Fibroblast of upper back skin (primary cell): ENCODE measurements at places on chromosomes 1 and 21.

GRCh38 chr1:101137144-101138126 lies 99.4 kb upstream of the S1PR1 start:
- DNase-seq = peak; percentile 92

DNA sequence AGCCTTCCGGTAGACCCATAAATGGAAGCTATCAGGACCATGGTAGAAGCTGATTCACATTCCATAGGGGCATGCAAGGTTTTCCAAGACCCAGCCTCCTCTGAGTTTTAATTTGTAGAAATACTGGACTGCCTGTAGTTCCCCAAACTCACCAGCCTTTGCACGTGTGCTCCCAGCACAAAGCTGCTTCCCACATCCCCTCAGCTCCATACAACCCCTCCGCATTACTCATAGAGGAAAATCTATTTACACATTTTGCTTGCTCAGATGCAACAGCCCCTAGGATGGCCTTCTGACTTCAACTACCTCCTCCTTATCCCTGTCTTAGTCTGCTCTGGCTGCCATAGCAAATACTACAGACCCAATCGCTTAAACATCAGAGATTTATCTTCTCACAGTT lies 336.2 kb downstream of the SETD4 start:
- no peak for DNase-seq

DNA sequence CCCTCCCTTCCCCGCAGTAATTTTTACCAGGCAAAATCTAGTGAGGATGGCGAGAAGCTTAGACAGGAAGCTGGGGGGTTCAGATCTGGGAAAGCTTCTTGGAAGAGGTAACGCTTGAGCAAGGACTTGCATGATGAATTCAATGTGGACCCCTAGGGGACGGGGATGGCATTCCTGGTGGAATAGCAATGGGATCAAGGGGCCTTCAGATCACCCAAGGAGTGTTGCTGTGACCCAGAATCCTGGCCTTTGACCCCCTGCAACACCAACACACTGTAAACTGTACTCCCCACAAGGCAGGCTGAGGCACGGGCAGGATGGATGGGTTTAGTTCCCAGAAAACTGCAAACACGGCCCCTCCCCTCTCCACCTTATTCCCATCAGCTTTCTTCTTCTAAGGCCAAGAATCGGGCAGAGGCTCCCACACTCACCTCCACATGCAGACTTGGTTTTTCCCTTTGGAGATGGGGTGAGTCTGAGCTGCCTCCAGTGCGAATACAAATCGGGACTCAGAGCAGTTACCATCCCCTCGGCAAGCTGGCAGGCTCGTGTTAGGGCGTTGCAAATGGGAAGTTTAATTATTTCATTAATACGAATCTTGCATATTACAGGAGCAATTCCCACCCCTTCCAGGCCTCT lies 20.1 kb downstream of the DISP3 start:
- DNase-seq = no peak

DNA sequence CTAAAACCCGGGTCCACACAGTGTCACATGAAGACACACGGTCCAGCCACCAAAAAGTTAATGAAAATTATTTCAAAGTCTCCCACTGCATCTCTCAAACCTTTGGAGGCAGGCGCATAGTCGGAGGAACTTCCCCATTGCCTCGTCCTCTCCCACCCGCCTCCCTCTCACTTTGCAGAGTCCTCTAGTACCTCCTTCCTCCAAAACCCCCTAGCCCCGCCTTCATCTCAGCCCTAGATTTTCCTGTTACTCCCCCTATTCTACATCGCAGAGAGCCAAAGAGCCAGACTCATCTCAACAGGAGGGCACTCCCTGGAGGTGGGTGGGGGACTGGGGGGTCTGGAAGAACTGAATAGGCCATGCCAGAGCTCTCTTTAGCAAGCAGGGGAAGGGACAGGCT lies 79.3 kb downstream of the DISP3 start:
- no peak for DNase-seq

DNA sequence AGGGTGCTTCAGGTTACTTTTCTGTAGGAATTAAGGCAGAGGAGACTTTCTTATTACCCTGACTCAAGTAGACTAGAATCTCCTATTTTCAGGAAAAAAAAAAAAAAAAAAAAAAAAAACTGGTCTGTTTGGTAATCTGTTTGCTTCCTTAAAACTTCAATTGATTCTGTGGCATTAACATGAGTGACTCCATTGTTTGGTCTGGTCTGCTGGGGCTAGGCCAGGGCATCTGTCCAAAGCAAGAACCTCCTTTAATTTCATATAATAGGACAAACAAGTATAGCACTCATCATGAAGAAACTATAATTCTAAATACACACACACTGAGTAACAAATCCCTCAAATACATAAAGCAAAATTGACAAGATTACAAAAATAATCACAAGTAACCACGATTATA lies 32.9 kb upstream of the LRRC7 start:
- no peak for DNase-seq

DNA sequence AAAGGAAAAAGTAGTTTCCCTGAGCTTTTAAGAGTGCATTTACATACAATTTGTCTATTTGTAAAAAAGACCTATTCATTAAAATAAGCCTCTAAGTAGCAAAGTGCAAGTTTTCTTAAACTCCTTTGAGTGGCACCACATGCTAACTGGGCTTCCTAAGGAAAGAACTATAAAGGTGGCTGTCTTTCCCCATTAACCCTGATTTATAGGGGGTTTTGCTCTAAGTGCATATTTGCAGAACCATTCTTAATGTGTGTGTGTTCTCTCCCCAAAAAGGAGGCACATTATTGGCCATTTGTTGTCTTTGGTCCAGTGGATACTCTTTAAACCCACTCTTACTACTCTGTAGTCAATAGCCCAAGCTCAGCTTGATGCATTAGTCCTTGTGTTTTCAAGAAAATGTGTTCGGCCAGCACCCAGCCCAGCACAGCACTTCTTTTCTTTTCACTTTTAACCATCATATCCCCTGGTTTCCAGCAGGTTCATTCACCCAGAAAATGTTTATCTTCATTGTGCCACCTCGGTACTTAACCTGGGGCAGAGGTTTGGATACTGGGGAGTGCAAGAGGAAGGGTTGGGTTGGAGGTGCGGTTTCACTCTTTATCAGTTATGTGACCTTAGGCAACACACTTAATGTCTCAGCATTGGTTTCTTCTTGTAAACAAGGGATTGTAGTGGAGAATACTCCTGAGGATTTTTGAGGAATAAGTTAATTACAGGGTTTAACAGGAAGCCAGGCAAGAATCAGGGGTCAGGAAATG lies 161.9 kb upstream of the UBE2U start:
- DNase-seq = no peak
